ENCODE measurements at places on chromosomes 13 and 19.

GRCh38 chr13:109494925-109495369, 291.4 kb downstream of the IRS2 start:
- DNase-seq, result peak; percentile 6

DNA sequence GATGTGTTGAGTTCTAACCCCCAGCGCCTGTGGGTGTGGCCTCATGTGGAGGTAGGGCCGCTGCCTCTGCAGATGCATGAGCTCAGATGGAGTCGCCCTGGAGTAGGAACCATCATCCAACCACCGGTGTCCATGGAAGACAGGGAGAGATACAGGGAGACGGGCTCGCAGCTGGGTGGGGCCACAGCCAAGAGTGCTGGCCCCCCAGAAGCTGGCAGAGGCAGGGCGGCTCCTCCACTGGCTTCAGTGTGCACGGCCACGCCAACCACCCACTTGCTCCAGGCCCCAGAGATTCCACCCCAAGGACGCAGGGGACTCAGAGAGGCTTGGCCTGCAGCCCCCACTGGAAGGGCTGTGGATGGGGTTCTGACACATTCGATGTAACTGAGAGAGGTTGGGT, 5.4 kb upstream of the MCF2L start:
- no peak for DNase-seq

DNA sequence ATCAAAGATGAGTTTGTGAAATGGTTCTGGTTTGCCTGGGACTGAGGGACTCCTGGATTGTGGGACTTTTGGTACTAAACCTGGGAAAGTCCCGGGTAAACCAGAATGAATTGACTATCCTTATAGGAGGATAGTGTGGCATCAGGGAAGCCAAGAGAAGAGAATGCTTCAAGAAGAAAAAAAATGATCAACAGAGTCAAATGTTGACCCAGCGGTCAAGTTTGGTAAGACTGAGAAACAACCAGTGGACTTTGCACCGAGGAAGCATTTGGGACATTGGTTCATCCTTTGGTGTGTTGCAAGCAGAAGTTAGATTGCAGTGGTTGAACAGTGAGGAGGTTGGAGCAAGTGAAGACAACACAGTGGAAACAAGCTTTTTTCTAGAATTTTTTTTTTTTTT, 33.5 kb downstream of the CLEC17A start:
- no peak for DNase-seq

- DNase-seq, result no peak
These were observed 88.4 kb upstream of the KLF5 start for GRCh38 chr13:72970301-72970880.

DNA sequence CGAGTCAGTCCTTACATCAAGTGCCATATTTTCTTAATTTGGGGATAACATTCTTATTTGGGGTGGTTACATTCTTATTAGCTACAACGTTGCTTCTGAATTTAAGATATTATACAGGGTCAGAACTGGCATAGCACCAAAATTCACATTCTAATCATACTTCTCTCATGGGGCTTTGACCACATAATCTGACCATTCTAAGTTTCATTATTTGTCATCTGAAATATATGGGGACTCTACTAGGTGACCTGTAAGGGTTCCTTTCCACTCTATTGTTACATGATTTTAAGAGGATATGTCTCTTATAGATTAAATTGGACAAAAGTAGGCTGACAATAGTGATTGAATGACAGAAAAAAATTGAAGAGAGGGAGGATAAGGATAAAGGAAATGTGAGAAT, 536.5 kb downstream of the KCTD12 start:
- no peak for DNase-seq

GRCh38 chr13:32528358-32528757, 10.2 kb downstream of the N4BP2L2 start:
- DNase-seq, result no peak

DNA sequence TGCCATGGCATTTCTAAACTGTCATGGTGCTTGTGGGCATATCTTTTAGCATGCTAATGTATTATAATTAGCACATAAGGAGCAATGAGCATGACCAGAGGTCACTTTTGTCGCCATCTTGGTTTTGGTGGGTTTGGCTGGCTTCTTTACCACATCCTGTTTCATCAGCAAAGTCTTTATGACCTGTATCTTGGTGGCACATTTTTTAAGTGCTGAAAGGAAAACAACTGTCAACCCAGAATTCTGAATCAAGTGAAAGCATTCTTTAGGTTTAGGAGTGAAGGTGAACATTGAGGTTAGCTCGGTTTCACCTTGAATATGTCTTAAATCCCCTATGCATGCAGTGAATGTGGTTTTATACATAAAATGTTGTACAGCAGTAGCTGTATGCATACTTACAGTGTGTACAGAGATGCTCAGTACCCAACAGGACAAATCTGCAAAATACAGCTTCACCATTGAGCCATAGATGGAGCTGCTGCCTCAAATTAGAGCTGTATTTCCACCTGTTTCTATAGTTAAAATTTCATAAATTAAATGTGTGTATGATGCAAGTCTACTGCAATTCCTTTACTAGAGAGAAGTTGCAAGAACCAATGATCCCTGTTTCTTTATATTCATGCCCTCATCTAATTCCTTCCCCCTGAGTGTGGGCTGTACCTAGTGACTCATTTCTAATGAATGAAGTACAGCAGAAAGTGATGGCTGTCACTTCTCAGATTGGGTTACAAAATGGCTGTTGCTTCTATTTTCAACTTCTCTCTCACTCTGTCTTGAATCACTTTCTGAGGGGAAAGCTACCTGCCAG, 25.2 kb upstream of the IGSF23 start:
- DNase-seq, result peak; percentile 69

GRCh38 chr13:110471833-110472162, 89.7 kb downstream of the RAB20 start:
- DNase-seq, result no peak

DNA sequence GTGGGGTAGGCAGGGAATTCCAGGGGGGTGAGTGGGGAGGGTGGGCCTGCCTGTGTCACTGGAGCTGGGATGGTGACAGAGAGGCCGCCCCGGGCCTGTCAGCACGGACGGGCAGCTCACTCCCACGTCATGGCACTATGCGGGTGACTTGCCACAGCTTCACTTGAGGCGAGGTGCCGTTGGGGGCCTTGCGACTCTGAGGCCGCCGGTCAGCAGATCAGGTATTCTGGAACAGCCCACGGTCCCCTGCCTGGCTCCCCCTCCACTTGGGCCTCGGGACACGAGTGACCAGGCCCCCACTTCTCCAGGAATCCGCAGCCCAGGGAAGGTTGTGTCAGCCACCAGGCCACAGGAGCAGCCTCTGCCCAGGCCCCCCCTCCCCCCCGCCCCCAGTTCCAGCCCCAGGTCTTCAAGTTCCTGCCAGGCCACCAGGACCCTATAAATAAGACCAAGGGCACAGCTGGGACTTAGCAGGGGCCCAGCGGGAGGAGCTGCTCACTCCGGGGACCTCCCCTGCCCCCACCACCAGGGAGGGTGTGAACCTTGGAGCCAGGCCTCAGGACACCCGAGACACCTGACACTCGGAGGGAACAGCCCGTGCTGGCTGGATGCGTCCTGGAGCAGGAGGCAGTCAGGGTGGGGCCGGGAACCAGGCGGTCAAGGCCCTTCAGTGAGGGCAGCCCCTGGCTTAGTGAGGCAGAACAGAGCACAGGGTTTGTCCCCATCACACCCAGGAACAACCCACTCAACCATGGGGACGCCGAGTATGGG, 2.7 kb upstream of the MIDN start:
- DNase-seq, result no peak

GRCh38 chr13:57631596-57632275, at the start of gene PCDH17:
TSS of gene PCDH17 (plus strand) at chr13:57631744. CDS start at chr13:57632547, 803 bp downstream.
- no peak for DNase-seq

- DNase-seq, result no peak
These were observed 571.2 kb downstream of the LIG4 start for GRCh38 chr13:107644136-107644535.

GRCh38 chr13:54573186-54573585, 1544.6 kb downstream of the OLFM4 start:
- no peak for DNase-seq

DNA sequence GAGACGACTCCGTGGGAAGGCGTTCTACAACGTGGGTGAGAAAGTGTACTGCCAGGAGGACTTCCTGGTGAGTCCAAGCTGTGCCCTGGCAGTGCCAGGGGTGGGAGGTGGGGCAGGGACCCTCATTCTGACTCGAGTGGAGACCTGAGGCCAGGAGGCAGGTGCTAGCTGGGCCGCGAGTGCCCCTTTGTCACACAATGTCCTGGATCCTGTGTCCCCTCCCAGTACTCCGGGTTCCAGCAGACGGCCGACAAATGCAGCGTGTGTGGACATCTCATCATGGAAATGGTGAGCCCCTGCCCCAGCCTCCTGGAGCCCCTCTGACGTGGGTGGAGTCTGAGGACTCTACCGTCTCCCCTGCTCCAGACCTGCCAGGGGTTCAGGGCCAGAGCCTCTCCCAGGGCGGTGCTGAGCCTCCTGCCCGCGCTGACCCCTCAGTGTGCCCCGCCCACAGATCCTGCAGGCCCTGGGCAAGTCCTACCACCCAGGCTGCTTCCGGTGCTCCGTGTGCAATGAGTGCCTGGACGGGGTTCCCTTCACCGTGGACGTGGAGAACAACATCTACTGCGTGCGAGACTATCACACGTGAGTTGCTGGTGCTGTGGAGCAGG, 11.6 kb downstream of the WTIP start:
- DNase-seq, result no peak

DNA sequence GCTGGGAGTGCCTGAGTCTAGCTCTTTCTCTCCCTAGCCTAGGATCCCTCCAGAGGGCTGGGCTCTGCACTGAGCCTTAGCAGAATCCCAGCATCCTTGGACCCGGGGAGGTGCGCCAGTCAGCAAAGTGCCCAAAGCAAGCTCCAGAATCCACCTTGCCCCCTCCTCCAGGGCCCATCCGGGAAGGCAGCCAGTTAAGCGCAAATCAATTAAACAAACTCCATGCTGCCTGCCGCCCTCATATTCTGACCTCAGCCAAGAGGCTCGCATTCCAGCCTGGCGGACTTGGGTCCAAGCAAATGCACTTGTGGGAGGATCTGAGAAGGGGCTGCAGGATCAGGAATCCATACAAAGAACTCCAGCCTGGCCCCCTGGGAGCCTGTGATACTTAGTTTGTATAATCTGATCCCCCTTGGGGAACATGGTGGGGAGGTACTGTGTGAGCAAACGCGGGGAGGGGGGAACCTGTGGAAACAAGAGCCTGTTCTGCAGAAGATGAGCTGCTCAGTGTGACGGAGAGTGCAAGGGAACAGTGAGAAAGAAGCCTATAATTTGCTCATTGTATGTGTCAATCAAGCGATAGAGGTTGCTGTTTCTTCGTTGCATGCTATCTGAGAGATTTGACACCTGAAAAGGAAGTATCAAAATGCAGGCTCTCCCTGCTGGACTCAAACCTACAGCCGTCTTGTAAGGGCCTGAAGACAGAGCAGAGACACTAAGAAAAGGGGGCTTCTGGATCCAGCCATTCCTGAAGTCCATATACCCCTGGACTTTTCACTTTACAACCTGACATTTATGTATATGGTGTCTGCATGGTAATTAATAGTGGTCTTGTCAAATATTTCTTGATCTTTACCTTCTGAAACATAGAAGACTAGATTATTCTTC, 29.4 kb downstream of the ZNRF4 start:
- DNase-seq, result no peak

DNA sequence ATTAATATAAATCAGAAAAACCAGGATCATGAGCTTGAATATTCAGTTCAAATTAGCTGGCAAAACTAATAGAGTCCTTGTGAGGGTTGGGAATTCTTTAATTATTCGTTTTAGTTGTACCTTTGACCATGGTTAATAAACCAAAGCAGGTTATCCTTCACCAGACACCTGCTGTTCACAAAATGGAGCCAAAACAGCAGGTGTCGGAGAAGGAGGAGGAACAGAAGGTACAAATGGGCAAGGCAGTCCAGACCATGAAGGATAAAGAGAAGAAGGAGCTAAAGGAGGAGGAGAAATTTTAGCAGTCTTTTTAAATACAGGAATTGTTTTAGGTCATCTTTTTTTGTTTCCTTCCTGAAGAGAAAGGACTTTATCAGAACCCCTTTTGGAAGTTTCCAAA, 106.1 kb downstream of the NHLRC3 start:
- no peak for DNase-seq

- peak; percentile 57 for DNase-seq
These were observed at the start of gene C19orf12 for GRCh38 chr19:29714953-29715700. TSS of gene C19orf12 (minus strand) at chr19:29715261. CDS start at chr19:29708413, 6,848 bp downstream.

DNA sequence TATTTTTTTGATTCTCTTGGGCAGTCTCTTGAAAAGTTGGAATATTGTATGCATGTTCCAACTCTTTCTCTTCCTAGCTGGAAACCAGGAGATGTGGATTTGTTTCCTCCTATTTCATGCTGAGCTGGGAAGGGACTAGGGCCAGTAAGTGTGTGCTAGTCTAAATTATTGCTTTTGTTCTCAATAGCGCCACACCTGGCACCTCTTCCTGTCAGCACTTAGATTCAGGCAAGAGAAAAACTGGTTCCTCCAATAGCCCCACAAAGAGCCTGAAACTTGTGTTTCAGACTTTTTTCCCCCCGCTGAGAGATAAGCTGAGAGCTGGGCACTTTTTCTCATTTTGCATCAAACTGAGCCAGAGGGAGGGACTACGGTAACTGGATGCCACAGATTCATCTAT, 353.4 kb downstream of the OLFM4 start:
- no peak for DNase-seq

DNA sequence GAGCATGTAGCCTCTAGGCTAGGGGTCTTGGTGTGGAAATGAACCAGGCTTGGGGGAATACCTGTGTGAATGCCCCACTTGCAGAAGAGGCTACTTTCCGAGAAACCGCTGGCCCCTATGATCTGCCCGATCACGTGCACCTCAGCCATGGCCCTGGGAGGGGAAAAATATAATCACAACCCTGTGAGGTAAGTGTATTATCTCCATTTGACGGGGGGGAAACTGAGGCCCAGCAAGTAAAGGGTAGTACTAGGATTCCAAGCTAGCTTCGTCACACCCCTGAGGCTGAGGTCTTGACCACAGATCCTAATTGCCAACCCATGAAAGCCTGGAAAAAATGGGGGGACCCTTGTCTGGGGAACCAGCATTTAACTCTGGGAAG, 587 bp downstream of the B9D2 start:
- DNase-seq, result no peak

DNA sequence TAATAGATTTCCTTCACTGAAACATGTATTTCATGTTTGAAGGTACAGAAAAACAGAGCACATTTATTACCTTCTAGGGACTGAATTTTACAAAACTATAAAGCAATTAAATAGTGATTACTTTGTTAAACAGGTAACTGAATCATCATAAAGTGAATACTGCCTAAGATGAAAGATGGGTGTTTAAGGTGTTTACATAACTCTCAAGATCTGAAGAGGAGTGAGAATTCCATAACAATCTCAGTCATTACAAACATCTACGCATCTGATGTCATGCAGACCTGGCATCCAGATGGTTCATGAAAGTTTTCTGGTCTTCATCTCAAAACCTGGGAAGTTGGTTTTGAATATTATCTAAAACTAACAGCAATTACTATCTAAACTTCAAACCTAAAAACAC, 80.4 kb downstream of the MIPEP start:
- DNase-seq, result peak; percentile 76

- DNase-seq, result no peak
These were observed 38.3 kb downstream of the COL4A1 start for GRCh38 chr13:110268576-110269185.

- DNase-seq, result peak; percentile 37
These were observed 22.9 kb downstream of the CCL25 start for GRCh38 chr19:8075158-8076074.

GRCh38 chr19:43674596-43674995, 4.6 kb upstream of the PLAUR start:
- DNase-seq, result no peak

Measured in trophoblast cell (in vitro differentiated cells and primary cell).